ENCODE measurements at places on chromosomes 16 and 17. TPM values are rescaled to one million over a fixed set of nuclear protein-coding genes. Genes with fewer than 3 reads are reported as not detected.

CIBAR2 gene
- 0.18 TPM for total RNA-seq

FBXW10B gene
- 0.28 TPM for total RNA-seq

CLEC19A gene
- total RNA-seq = not detected

SGSH gene
- total RNA-seq = 3.0 TPM

GRCh38 chr17:15894913-15895658 lies 49.8 kb upstream of the ADORA2B start:
- DNase-seq = no peak

DNA sequence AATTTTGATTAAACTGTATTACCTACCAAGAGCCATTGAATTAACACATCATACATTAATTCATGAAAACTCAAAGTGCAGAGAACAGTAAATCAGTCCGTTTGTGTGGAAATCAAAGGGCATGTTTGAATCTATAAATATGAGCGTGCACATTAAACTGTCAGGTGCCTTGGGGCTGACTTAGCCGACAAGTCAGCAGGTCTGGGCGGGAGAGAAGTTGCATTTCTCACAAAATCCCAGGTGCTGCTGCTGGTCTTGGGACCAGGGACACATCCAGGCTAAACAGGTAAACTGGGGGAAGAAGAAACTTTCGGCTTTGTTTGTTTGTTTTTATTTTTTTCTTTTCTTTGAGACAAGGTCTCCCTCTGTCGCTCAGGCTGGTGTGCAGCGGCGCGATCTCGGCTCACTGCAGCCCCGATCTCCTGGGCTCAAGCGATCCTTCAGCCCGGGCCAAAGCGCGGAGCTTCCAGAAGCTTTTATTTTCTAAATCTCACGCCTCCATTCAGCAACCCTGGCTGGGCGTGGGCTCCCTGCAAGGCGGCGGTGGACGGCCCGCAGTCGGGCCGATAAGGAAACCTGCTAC lies 213.9 kb downstream of the MRTFB start:
- DNase-seq = no peak

- DNase-seq = no peak
Measured at GRCh38 chr16:23826528-23827045, 9.2 kb upstream of the PRKCB start.

DNA sequence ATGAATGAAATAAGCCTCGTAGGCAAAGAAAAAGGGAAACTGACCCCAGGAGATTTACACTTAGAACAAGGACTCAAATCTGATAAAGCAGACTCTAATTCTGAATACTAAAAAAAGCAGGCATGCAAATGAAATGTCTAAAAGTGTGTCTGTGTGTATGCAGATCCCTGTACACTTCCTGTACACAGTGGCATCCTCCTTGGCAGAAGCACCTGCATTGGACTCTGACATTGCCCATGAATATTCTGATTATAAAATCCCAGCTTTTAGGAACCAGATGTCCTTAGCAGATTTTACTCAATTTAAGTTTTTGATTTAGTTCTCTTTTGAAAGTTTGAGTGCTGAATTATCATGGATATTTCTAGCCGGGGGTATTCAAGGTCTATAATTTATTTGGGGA lies 306.0 kb upstream of the CDH8 start:
- DNase-seq = no peak

DNA sequence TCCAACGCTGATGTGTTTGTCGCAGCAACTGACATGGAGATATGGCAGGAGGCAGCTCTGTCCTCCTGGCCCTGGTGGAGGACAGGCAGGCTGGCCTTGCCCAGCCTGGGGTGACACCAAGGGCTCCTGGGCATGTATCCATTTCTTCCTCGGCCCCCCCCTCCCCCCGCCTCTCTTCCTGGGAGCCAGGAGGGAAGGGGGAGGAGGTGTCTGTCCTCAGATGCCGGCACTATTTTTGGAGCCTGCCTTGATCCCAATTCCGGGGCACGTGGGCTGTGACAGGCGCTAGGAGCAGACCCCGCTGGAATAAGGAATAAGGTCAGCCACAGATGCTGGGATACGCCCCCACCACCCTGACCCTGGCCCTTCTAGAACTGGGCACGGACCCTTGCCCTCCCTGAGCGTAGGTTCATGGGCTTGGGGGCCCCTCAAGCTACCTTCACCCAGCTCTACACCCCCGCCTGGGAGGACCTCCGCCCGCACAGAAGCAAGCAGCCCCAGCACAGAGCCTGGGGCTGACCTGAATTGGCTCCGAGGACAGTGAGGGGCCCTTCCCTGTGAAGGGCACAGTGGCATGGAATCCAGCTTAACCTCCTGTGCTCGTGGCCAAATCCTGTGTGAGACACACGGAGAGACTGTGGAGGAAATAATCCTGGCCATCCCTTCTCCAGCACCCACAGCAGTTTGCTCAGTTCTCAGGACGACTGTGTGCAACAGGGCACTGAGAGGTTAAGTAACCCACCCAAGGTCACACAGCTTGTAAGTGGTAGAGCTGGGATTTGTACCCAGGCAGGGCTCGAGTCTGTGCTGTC lies 24.1 kb downstream of the SEC14L5 start:
- DNase-seq = no peak

DNA sequence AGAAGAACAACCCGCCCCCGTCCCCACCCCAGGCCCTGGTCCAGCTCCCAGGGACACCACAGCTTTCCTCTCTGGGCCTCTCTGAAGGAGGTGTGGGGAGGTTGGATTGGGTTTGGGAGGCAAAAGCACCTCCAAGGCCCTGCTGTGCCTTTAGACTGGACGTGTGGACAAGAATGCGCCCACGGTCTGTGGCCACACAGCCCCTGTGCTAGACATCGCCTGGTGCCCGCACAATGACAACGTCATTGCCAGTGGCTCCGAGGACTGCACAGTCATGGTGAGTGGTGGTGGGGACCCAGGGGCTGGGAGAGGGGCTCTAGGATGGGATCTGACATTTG lies 3.0 kb downstream of the CORO1A start:
- no peak for DNase-seq

DNA sequence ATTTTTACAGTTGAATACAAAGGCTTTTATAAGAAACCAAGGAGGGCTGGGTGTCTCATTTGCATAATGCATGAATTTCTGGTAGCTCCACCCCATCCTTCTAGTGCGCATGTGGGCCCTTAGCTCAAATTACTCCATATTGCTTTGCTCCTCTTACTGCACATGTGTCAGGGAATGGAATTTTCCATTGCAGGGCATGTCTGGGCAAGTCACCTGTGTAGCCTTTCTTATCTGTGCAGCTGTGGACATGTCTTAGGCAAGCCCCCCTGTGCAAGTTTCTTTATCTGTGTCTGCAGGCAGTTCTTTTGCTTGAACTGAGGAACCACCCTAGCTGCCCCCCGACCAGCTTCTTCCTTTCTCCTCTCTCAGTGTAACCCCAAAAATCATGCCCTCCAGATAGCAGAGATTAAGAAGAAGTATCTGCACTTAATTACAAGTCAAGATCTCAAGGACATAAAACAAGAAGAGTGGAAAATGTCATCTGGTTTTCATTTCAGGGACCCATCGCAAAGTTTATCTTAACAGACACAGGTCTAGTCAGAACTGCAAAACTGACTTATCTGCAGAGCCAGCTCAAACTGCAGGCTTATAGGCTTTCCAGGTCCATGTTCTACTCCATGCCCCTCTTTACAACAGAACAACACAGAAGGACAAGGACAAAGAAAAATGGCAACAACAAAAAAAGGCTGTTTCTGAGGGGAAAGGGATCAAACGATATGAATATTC lies 137.9 kb upstream of the HS3ST4 start:
- peak; percentile 17 for DNase-seq

GRCh38 chr17:40901981-40902474 lies 17.0 kb upstream of the KRT20 start:
- DNase-seq = peak; percentile 71

GRCh38 chr16:88882358-88883030 lies 16.0 kb upstream of the PABPN1L start:
- DNase-seq = no peak

GRCh38 chr17:2954898-2955445 lies 108.4 kb downstream of the OR1D5 start:
- peak; percentile 97 for DNase-seq

Data from IMR-90 (cell line).